ENCODE measurements at places on chromosomes 7 and 10.

DNA sequence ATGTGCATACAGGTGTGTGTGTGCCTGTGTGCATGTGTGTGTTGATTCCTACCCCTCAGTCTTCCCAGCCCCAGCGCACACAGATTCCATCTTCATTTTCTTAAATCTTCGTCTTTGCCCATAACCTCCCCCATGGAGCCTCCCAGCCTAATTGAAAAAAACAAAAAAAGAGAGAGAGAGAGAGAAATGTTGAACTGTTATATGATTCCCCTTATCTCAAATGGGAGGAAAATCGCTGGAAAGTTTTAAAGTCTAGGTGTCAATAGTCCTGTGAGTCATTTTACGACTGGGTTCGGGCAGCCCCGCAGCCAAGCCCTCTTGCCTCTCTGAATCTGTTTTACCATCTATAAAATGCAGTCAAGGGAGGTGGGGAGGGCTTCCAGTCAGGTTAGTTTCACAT is 60.9 kb downstream of the SPOCK2 start:
- no peak for DNase-seq

- peak; percentile 42 for DNase-seq
Measured at GRCh38 chr7:44884621-44885393, 523 bp downstream of the PURB start.

DNA sequence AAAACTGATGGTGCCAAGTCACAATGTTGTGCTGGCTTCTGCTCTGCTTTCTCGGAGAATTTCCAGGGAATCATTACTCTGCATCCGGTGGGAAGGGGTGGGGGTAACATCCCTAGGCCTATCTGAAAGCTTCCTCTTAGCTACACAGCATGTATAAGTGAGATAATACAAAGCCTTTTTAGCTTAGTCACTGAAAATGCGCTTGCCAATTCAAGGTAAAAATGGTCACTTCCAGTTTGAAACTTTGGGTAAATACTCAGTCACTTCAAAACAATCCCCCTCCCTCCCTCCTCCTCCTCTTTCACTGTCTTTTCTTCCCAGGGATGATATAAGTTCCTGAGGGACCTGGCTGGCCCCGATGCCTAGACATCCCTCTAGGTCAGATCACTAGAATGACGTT is 57.3 kb upstream of the APBB1IP start:
- DNase-seq: no peak

DNA sequence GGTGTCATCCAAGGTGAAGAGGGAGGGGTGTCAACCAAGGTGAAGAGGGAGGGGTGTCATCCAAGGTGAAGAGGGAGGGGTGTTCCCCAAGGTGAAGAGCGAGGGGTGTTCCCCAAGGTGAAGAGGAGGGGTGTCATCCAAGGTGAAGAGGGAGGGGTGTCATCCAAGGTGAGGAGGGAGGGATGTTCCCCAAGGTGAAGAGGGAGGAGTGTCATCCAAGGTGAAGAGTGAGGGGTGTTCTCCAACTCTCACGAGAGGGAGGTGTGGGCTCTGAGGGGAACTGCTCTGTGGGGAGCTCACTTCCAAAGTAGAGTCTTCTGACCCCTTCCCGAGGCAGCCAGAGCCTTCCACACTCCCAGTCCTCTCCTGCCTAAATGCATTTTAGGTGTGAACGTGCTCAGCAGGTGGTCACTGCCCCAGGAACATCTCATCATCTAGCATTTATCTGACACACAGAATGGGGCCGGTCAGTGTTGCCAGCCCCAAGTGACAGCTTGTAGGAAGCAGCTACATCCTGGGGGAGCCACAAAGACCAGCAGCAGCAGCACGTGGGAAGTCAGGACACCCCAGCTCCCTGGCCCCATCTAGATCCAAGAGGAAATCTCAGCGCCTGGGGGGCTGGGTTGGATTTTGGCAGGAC is 323.8 kb downstream of the GLRX3 start:
- DNase-seq: no peak

- no peak for DNase-seq
Measured at GRCh38 chr10:7593905-7594304, 72.9 kb downstream of the ITIH5 start.

GRCh38 chr7:73519867-73520672 is 2.0 kb downstream of the BAZ1B start:
- DNase-seq: no peak

Measured in SW480 (cell line).